ENCODE measurements at places on chromosomes 2 and 18.
A peak's percentile ranks its signal among the peaks of the same experiment; 100 is the strongest.

- no peak for DNase-seq
Observed at GRCh38 chr18:57188851-57189557, 42.1 kb downstream of the BOD1L2 start.

GRCh38 chr2:16666449-16666801 is 791 bp upstream of the CYRIA start:
- DNase-seq, result no peak

DNA sequence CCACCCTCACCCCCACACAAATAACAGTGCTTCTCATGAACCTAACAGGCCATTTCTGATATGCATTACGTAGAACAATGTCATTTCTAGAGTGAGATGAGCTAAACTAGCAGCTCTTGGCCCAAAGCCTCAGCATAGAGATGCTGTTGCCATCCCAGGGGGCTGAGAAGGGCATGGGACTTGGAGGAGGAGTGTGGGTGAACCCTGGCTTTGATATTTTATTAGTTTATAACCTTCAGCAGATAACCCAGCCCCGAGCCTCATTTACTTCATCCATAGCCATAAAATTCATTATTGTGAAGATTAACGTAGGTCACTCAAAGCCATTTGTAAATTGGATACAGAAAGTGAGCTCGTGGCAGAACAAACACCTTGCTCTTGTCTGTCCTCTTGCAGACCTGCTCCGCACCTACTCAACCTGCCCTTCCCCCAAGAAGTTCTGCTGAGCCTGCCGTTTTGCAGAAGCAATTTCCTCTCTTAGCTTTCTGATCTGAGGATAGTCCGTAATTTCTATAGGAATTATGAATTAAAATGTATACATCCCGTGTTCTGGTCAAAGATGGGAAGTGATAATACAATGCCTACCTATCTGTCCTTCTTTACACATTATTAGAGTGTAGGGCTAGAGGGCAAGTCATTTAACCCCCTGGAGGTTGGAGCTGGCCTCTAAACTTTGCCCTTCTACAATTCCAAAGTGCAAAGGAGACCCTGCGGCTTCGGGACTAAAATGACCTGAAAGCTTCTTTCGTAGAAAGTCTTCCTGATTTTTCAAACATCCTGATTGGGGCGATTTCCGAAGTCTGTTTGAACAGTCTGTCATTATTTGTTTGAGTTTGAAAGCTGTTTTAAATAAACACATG is 187.4 kb downstream of the BCL2 start:
- DNase-seq, result no peak

GRCh38 chr18:9973470-9973869 is 59.7 kb downstream of the VAPA start:
- DNase-seq, result no peak

DNA sequence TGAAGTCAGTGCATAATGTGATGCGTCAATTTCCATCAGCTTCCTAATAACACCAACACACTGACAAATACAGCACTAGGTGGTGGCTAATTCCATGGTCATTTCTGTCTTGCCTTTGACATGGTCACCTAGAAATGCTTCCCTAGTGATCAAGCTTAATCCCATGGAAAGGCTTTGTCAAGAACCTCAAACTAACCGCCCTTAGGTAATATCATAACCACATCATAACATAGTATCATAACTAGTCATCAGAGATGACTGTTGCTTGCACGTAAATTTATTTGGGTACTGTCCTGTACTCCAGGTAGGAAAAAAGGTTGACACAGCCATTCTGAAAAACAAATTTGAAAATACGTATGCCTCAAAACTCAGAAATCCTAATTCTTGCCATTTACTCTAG is 471.8 kb downstream of the IRS1 start:
- DNase-seq, result no peak

GRCh38 chr18:21191596-21192307 is 50.3 kb upstream of the GREB1L start:
- DNase-seq, result no peak

DNA sequence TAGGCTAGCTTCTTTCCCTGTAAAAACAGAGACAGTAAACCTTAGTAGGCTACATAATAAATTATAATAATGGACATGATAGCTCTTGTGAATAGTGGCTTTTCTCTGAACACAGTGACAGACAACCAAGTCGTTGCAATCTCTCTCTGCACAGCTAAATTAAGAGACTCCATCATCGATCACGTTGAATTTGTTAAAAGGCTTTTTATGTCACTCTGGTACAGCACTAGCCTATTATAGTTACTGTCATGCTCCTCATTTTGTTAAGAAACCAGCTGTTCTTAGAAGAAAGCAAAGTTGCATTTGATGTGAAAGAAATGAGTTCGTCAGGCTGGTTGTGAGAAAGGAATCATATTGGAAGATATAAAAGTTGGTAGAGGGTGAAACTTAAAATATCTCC is 50.3 kb upstream of the ARHGAP28 start:
- DNase-seq, result no peak

DNA sequence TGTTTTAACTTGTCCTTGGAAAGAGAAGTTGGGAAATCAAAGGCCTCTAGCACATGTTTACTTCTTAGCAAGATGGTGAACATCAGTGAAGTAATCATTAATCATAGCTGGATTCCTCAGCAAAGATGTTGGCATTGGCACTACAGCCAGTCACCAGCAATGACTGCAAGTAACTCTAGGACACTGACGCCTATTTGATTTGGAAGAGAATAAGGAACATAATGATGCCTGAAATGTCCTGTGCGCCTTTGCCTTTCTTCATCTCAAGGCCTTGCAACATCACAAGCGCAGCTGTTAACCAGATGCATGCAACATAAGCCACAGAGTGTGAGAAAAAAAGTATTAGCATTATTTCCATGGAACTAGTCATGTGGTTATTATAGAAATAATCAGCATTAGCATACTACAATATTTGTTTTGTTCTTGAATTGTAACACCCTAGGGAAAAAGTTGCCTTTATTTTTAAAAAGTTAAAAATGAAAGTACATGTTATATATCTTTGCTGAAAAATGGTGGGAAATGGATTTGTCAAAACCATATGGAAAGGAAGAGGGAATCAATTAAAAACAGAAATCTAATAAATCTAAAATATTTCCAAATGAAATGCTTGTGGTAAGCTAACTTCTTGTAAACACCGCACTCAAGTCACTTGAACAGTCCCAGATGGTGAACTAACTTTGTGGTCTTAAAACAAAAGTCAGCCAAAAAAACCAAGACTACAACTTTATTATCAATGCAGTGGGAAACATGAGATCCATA is 55.6 kb downstream of the THADA start:
- no peak for DNase-seq

- DNase-seq, result no peak
Observed at GRCh38 chr18:3819961-3820360, 370.0 kb downstream of the TGIF1 start.

GRCh38 chr2:46239847-46240181 is 57.4 kb upstream of the EPAS1 start:
- DNase-seq, result no peak

DNA sequence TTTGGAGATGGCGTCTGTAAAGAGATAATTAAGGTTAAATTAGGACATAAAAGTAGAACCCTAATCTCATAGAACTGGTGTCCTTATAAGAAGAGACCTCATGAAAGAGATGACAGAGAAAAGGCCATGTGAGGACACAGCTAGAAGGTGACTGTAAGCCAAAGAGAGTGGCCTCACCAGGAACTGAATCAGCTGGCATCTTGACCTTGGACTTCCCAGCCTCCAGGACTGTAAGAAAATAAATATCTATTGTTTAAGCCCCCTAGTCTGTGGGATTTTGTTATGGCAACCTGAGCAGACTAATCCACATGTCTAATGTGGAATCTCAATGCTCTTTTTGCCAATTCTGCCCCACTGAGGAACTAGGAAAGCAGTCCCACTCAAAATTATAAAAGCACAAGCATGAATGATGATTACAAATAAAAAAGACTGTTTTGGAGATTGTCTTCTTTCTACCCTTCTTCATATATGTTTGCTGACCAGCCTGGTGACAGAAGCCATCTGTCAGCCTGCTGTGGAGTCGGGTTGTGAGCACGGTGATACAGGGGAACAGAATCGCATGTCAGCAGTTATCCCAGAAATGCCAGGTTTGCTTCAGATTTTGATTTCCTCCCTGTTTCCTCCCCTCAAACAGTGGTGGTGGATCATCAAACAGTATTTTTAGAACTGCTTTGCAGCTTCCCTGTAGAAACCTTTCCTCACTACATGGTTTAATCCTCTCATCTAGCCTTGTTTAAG is 54.2 kb downstream of the INPP4A start:
- DNase-seq, result no peak

- DNase-seq, result no peak
Observed at GRCh38 chr18:32576296-32576916, 105.7 kb upstream of the GAREM1 start.

DNA sequence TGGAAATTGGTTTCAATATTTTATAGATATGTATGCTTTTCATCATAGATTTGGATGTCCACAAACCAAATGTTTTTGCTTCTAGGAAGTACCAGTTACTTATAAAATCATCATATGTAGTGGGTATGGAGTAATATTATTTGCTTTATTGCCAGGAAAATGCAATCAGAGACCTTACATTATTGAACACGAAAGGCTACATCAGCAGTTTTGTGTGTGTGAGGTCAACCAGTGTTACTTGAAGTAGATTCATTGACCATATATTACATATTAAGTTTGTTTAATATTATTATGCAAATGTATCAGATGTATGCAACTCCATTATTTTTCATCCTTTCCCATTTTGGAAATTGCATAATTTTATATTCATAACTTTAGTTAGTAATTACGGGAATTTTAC is 219.1 kb upstream of the MMADHC start:
- no peak for DNase-seq

GRCh38 chr18:59029663-59030429 is 109.8 kb upstream of the SEC11C start:
- DNase-seq, result no peak

GRCh38 chr2:172249986-172250385 is 147.3 kb upstream of the DLX2 start:
- no peak for DNase-seq

GRCh38 chr2:235496239-235496621 is 2.4 kb downstream of the AGAP1 start:
- DNase-seq, result no peak

GRCh38 chr2:67213270-67213670 is 183.9 kb upstream of the ETAA1 start:
- no peak for DNase-seq

DNA sequence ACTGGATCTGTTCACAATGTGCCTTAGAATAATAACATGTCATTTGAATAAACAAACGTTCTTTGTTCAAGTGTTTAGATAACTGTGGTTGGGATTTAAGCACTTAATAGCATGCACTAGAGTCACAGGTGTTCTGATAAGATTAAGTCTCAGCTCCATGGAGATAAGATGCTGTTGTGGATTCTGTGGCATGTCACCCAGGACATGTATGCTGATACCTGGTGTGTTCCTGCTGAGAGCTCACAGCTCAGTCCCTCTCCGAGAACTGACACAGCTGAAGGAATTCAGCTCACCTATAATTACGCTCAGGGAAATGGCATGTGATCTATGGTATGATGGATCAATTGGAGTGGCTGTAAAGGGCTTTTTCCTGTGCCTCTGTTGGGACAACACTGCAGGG is 75.4 kb upstream of the ST6GAL2 start:
- DNase-seq, result no peak

GRCh38 chr18:5444847-5445246 is 99.0 kb downstream of the EPB41L3 start:
- DNase-seq, result no peak

GRCh38 chr2:206657087-206657486 is 14.8 kb downstream of the FAM237A start:
- DNase-seq, result no peak

DNA sequence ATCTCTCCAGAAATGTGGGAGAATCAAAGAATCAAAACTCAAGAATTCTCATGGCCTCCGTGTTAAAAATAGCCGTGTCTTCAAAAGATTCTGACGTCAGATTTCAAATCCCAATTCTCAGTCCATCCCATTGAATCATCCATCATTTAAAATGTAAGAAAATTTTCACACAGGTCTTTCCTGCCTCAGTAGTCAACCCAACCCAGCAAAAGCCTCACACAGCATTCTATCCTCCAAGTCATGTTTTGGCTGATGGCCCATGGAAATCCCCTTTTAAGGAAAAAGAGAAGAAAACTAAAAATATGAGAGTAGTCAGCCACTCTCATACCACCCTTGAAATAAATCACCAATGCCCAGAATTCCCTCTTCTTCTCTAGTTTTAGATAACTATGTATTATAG is 211.8 kb downstream of the C1D start:
- DNase-seq, result no peak

- no peak for DNase-seq
Observed at GRCh38 chr2:16094811-16095210, 154.5 kb downstream of the MYCN start.

GRCh38 chr2:215680605-215681598 is 245.0 kb upstream of the FN1 start:
- DNase-seq, result peak; percentile 14

- no peak for DNase-seq
Observed at GRCh38 chr2:71554028-71554705, 100.8 kb downstream of the DYSF start.

DNA sequence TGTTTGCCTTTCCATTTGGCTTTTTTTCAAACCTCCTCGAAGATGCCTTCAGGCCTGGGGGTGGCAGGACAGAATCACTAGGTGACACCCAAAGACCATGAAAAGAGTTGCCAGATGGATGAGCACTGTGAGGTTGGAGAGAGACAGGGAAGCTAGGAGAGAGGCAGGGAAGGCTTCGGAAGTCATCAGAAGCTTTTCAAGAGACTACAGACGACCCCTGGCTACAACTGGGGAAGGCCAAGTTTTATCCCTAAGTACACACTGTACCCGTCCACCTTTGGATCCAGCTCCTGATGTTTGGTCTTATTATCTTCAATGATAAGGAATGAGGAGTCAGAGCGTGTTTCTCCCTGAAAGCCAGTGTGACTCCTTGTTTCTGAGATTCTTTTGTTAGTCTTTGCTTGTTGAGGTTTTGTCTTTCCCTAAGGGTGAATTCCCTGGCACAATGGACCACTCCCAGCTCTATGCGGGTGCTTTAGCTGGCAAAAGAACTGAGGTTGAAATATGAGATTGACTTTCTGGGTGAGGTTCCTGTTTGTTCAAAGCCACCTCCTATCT is 33.4 kb upstream of the SLC9A2 start:
- DNase-seq, result no peak

DNA sequence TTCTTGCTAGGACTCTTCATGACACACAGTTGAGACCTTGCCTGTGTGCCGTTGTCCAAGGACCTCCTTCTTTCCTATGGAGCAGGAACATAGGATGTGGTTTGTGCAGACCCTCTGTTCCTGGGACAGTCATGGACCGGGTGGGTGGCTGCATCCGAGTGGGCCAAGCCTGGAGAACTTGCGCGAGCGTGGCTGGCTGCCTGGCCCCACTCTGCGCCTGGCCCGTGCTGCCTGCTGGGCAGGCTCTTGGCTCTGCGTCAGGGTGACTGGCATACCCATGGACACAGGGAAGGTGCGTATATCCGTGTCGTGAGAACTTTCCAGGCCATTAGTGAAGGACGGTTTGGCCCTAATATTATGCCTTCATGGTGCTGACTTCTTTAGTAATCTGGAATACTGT is 68.2 kb downstream of the DCDC2C start:
- no peak for DNase-seq

GRCh38 chr2:197498937-197499593 is 575 bp downstream of the HSPD1 start:
- peak; percentile 3 for DNase-seq
